HCT116 (cell line): ENCODE measurements at places on chromosomes 5 and 9. TPM values are rescaled to one million over a fixed set of nuclear protein-coding genes. Genes with fewer than 3 reads are reported as not detected.

BRINP1 gene
- not detected for total RNA-seq

DNA sequence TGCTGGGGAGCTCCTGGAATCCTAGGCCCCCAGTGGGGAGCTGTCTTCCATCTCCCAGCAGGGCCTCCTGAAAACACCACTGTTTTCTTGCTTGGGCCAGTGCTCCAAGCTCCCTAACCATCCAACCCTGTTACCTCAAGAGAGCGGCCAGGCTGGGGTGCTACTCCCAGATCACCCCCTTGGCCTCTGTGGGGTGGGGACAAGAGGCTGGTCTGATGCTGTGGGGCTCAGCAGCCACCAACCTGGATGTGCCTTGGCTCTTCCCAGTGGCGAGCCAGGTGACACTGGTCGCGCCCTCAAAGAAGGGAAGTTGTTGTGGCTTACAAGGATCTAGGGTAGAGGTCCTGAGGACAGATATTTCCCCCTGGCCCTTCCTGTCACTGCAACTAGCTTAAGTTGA is 49.0 kb downstream of the SECISBP2 start:
- no peaks in the 10 kb centered on the region; the same call in 1 of the 2 replicates for H3K36me3 ChIP-seq
- no peak overlapping the region for H3K4me3 ChIP-seq
- H3K4me1 ChIP-seq = no peaks in the 10 kb centered on the region
- H3K27me3 ChIP-seq = no peaks in the 10 kb centered on the region

GRCh38 chr9:119221276-119221675 is 148.0 kb downstream of the BRINP1 start:
- H3K36me3 ChIP-seq = no peaks in the 10 kb centered on the region
- no peak overlapping the region for H3K27ac ChIP-seq

DNA sequence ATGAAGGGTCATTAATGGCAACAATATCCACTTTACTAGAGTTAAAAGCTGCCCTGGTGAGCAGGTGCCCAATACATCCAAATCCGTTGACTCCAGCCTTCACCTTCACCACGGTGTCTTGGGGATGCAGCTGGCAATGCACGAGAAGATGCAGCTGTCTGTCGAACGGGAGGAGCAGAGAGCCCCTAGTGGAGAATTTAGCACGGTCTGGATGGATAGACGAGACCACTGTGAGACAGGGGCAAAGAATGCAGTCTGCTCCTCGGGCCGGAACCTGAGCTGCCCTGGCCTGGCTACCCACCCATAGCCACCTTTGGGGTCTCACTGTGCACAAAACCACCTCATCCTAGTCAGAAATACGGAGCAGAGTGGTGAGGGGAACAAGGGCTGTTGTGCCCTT is 35.1 kb downstream of the ADRA1B start:
- no peaks in the 10 kb centered on the region for H3K4me1 ChIP-seq
- peak; percentile 22 for DNase-seq
- no peaks in the 10 kb centered on the region for H3K36me3 ChIP-seq
- H3K27ac ChIP-seq = no peak overlapping the region
